ENCODE measurements at places on chromosomes 5 and 9.

DNA sequence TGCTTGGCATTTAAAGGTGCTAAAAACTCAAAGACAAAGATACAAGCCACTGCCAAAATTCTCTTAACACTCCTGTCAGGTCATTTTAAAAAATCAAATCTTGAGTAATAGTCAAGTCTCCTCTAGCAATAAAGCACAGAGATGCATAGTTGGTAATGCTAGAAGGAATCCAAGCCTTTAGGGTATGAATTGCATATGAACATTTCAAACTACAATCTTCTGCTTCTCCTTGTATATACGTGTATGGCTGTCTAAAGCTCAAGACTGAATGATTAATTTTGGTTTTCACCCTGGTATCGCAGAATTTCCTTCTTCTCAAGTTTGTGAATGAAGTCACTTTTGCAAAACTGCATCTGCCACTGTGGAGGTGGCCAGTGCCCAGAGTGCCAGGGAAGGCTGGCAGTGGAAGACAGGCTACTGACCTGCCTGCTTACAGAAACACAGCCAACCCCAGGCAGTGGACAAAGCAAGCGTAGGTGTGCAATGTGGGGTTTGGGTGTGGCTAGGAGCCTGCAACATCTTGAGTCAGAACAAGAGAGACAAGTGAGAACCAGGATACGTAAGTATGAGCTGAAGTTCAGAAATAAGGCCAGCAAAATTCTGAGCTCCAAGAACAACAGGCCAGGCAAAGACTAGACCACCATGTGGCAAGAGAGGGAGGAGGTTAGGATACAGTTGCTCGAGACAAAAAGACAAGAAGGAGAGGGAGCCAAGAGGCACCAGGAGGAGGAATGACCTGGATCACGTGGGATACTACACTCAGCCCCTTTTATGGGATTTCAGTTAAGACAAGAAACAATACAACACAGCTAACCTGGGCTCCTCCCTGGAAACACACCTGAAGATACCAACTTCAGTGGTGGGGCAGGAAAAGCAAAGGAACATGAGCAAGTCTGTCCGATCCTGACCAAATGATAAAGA, 22.6 kb downstream of the MYO10 start:
- DNase-seq: no peak

DNA sequence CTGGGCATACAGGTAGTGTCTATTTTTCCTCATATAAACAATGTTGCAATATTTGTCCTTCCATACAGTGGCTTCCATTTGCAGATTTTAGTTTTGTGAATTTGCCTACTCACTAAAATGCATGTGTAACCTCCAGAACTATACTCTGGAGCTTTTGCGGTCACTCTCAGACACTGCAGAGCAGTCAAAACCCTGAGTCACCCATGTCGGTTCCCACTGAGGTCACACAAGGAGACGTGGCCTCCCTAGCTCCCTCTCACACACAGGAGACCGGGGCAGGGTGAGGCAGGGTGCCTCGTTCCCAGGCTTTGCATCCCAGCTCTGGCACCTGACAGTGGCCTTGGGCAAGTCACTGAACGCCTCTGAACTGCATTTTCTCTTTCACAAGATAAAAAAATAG, 55.5 kb upstream of the ZNF354A start:
- no peak for DNase-seq

DNA sequence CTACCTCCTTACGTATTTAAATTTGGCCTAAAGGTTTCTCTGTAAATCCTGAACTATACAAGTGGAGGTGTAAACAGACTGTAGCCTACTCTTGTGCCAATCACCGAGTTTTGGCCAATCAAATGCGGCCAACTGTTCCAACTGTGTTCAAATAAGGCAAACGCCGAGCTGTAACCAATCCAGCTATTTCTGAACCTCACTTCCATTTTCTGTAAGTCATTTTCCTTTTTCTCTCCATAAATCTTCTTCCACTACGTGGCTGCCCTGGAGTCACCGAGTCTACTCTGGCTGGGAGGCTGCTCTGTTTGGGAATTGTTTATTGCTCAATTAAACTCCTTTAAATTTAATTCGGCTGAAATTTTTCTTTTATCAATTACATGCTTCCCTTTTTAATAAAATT, 58.4 kb downstream of the S1PR3 start:
- DNase-seq: no peak

GRCh38 chr5:146751054-146751453, 127.5 kb downstream of the PPP2R2B start:
- no peak for DNase-seq

GRCh38 chr9:93577078-93577974, 942 bp downstream of the PHF2 start:
- no peak for DNase-seq

- no peak for DNase-seq
These were observed 453.3 kb upstream of the KLF4 start for GRCh38 chr9:107942856-107943255.

DNA sequence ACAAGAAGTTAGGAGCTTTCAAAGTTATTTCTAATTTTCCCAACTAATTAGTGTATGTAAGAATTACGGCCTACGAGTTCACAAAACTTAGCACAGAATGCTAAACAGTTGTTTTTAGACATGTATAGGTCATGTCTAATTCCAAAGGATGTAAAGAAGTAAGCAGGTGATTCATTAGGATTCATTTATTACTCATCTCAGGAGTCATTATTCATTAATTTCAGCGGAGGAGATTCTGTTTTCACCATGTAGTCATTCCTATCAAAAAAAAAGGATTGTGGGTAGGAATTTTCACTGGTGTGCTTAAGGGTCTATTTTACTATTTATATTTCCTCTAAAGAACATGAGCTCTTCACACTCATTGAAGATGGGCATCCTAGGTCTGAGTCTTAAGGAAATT, 532.2 kb downstream of the ACTL7B start:
- DNase-seq: no peak

DNA sequence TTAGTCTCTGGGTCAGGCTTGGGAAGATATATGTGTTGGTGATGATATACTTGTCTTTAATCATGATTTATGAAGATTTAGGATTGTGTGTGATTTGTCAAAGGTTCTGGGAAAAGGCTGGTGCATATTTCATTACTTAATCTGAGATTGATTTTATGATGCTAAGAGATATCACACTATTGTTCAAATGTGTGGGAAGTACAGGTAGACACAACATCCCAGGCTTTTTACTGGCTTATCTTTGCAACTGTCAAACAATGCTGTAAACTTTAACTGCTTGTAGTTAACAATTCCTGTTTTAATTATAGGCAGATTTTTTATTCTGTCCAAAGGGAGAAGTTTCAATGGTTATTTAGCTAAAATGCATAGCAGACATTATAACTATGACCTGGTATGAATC, 23.9 kb downstream of the PBX3 start:
- no peak for DNase-seq

DNA sequence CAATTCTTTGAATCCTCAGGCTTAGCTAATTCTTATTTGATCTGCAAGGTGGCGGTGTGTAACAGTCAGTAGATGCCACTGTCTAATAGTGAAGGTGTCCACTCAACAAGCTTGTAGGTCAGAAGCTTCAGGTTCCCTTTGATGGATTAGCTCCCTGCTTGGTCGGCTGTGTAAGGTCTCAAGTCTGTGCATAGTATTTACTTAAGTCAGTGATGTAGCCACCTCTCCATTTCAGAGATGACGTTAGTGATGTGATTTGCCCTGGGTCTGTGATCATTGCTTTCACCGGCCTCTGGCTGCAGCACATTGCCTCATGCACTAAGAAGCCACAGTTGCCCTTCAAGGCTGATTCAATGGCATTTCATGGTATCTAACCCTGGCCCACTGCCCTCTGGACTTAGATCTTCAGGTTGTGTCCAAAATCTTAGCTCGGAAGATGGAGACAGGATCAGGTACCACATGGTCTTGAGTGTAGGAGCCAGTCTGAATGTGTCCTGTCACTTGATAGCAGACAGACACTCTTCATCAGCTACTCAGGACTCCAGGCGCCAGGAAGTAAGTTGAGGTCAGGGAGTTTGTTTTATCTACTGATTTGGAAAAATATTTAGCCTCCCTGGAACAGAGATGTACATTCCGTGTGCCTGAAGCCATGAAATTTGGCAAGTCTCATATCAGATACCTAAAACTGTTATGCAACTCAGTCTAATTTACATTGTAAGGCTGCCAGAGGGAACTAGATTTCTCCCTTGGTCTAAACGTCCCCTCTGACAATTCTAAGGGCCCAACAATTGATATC, 42.9 kb downstream of the SUB1 start:
- DNase-seq: no peak

- no peak for DNase-seq
These were observed 265.1 kb upstream of the DAB2 start for GRCh38 chr5:39689919-39690318.

- no peak for DNase-seq
These were observed 120.1 kb downstream of the ZNF622 start for GRCh38 chr5:16345454-16345853.

DNA sequence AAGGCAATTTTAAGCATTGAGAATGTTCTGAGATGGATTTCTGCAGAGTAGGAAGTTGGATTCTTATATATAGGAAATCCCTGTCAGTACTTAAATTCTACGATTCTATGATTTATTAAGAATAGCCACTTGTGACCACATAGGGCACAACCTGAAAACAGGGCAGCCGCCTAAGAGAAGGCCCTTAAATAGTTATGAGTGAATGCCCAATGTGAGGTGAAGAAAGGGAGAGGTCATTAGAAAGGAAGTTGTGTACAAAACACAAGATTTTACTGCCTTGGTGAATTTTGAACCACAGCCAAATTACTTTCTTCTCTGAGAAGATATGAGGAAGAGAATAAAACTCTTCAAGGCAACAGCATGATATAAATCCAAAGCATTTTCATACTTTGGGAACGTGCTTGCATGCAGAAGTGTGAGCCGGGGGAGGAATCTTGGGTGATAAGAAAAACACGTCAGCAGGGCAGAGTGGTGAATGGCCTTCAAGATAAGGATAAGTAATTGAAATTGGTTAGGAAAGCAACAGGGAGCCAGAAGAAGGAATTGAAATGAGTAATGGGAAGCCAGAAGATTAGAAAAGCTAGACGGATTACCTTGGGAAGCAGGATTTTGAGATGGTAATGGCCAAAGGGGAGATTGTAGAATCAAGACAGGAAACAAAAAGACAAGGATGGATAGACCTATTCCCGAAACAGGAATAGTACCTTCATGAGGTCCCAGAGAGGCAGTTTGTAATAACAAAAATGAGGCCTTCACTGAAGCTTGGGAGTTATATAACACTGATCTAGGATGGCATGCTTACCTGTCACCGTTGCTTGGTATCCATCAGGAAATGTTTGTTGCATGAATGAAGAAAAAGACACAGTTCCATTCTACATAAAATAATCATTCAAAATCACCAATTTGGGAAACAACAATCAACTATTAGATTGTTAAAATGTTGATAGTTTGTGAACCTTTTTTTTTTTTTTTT, 244.3 kb downstream of the PDE4D start:
- DNase-seq: no peak

GRCh38 chr9:125631391-125632085, 75.5 kb downstream of the MAPKAP1 start:
- no peak for DNase-seq

GRCh38 chr9:110950041-110950645, 88.1 kb downstream of the LPAR1 start:
- DNase-seq: no peak

DNA sequence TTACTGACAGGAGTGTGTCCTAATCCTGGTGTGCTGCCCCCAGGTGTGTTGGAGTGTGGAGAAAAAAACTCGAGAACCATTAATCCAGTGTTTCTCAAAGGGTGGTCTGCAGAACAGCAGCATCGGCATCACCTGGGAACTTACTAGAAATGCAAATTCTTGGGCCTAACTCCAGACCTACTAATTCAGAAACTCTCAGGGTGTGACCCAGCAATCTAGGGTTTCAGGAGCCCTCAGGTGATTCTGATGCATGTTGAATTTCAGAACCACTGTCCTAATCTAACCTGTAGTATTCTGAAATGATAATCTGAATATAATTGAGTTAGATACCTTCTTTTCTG, 30.0 kb upstream of the IL6ST start:
- DNase-seq: no peak

GRCh38 chr5:68381909-68382308, 166.4 kb downstream of the PIK3R1 start:
- DNase-seq: no peak

DNA sequence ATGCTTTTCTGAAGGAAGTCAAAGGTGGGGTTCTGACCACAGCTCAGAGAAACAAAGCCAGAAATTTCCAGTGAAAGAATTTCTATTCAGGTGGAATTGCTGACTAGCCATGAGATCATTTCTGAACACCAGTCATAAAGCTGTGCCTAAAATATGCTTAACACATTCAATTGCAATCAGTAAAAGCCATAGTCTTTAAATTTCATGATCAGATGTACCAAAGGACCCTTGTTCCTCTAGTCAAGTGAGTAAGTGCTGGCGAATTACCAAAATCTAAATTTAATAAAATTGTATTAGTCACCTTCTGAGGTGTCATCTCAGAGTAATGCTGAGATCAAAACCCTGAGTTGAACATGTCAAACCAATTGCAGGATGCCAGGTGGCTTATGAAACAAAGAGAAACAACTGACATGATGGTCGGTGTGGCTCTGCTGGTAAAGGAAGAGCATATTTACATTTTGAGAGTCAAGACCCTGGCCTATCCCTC, 334.2 kb upstream of the CCNH start:
- DNase-seq: no peak

- no peak for DNase-seq
These were observed 37.3 kb downstream of the PBX3 start for GRCh38 chr9:125784286-125785049.

DNA sequence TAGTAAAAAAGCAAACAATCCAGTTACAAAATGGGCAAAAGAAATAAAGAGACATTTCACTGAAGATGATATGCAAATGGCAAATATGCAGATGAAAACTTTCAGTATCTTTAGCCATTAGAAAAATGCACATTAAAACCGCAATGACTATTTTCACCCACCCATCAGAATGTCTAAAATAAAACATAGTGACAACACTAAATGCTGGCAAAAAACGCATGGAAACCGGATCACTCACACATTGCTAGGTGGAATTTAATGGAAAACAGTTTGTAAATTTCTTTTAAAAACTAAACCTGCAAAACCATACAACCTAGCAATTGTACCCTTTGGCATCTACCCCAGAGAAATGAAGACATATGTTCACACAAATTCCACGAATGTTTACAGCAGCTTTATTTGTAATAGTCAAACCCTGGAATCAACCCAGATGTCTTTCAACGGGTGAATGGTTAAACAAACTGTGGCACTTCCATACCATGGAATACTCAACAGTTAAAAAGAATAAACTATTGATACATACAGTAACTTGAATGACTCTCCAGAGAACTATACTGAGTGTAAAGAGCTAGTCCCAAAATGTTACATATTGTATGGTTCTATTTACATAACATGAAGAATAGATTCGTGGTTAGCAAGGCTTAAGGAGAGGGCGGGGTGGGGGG, 17.2 kb upstream of the PAM start:
- no peak for DNase-seq

- no peak for DNase-seq
These were observed 47.5 kb upstream of the TLE4 start for GRCh38 chr9:79524266-79524665.
